ENCODE measurements at places on chromosomes 7 and 10.
A peak's percentile ranks its signal among the peaks of the same experiment; 100 is the strongest.

GRCh38 chr7:2040893-2041270 is 191.9 kb downstream of the MAD1L1 start:
- no peak for DNase-seq

GRCh38 chr10:116627386-116627933 is 6.7 kb downstream of the PNLIPRP2 start:
- DNase-seq: peak; percentile 92

DNA sequence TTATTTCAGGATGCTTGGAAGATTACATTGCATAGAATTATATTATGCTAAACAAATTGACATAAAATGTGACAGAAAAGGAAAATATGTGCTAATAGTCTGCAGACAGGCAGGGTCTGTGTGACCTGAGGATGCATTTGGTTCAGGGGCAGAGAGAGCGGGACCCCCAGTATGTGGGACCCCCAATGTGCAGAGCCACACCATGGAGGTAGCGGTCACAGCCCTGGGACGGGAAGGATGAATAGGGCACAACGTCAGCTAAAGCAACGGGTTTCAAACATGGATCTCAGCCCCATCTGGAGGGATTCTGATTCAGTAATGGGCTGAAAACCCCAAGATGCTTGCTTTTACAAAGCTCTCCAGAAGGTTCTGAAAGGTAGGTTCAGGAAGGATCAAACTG is 251.8 kb upstream of the ADARB2 start:
- DNase-seq: no peak

- DNase-seq: no peak
Observed at GRCh38 chr7:91520645-91521044, 256.4 kb downstream of the FZD1 start.

- DNase-seq: no peak
Observed at GRCh38 chr7:91247500-91247899, 16.7 kb upstream of the FZD1 start.
